ENCODE measurements at places on chromosomes 13 and 19. TPM values are rescaled to one million over a fixed set of nuclear protein-coding genes. Genes with fewer than 3 reads are reported as not detected.

- DNase-seq = no peak
These were observed at the start of gene PNMA8A for GRCh38 chr19:46471116-46471733. Gene PNMA8A (minus strand): TSS chr19:46471563. CDS start chr19:46471035, 528 bp downstream.

GRCh38 chr13:113820813-113821651 lies 42.8 kb downstream of the GAS6 start:
- peak; percentile 70 for DNase-seq

- DNase-seq = no peak
These were observed 1.0 kb downstream of the SCN1B start for GRCh38 chr19:35031072-35031881.

DNA sequence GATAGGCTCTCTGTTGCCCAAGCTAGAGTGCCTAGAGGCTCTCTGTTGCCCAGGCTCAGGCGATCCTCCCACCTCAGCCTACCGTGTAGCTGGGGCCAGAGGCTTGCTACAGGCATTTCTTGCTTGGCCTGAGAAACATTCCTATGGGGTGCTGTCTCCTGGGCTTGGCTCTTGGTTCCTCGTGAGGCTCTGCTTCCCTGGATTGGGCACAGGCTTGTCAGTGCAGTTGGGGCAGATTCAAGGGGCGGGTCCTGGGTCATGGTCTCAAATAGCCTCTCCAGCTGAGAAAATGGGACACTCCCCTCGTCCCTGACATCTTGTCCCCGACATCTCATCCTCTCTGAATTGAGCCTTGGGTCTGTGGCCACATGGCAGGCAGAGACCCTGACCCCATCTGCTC lies 4.9 kb downstream of the TSSK6 start:
- DNase-seq = no peak

DNA sequence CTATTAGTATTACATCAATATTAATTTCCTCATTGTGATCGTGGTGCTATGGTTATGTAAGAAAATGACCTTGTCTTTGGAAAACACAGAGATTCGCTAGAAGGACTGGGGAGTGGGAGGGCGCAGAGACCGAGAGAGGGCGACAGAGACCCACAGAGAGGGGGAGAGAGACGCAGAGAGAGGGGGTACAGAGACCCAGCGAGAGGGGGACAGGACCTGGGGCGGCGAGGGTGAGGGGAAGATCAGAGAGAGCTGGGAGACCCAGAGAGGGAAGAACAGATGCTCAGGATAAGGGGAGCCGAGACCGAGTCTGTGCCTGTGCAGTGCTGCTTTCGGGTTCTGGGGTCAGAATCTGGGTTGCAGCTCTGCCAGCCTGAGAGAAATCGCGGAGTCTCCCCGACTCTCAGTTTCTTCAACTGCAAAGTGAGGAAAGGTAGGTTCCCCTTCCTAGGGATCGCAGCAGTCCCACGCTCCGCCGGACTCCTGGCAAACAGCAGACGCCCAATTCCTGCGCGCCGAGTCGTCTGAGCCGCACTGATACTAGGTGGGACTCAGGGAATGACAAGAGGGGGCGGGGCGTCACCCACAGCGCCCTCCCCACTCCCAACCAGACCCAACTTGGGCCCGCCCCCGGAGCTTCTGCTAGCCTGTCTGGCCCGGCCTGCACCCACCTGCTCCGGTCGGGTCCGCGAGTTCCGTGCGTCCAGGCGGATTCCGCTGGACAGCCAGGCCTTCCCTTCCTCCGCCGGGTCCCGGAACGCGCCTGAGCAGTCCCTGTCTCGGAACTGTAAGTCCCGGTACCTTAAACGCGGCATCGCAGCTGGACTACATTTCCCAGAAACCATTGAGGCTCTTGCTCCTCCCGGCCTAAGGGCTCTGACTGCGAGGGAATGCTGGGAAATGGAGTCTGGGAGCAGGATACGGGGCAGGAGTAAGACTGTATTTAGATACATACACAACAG lies 15.3 kb downstream of the IZUMO2 start:
- DNase-seq = peak; percentile 80

DNA sequence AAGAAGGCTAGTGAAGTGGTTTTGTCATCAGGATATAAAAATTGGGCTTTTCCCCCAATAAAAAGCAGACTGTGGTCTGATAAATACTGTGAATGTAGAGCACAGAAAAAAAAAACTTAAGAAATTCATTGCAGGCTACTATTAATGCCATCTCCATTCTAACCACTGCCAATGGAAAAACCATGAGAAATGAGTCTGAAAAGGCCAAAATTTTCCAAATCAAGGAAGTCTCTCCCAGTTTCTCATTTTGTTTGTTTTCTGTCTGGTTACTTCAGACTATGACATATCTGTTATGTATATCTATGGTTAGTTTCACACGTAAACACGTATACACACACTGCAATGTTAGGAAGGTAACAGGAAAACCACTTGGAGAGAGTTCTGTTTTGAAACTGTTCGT lies 193.6 kb upstream of the TSC22D1 start:
- no peak for DNase-seq

DNA sequence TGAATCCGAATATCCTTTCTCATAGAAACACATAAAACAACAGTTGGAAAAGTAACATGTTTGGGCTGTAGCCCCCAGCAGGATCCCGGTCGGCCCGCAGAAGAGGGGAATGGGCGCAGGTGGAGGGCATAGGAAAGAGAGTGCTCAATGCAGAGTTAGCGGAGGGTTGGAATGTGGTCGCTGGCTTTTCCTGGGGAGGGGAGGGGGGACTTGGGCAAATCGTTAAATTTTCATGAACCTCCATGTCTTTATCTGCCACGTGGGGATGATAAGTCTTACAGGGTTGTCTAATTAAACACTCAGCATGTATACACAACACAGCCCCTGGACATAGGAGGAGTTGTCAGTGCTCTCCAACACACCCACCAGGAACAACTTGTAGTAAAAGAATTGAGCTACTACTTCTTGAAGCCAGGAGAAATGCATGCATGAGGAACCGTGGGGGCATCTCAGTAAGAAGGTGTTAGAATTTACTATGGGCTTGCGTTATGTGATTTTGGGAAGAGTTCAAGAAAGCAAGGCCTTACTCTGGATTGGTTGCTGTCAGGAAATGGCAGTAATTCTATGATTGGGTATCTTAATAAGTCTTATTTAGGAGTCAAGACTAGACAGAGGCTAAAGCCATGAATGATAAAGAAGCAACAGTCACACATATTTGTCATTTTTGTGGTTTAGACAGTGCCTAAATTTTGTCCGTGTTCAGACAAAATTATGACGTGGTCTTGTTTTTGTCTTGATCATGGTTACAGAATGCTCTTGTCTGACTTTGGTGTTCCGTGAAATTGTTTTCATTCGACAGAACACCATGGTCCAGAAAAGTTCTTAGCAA lies 671 bp upstream of the SLC46A3 start:
- no peak for DNase-seq

GRCh38 chr19:12975221-12975741 lies 5.9 kb downstream of the DAND5 start:
- no peak for DNase-seq

- peak; percentile 52 for DNase-seq
These were observed at the start of gene SNAPC2 for GRCh38 chr19:7919610-7920518. Gene SNAPC2 (plus strand): TSS chr19:7920338. CDS start chr19:7920367, 29 bp downstream.

DNA sequence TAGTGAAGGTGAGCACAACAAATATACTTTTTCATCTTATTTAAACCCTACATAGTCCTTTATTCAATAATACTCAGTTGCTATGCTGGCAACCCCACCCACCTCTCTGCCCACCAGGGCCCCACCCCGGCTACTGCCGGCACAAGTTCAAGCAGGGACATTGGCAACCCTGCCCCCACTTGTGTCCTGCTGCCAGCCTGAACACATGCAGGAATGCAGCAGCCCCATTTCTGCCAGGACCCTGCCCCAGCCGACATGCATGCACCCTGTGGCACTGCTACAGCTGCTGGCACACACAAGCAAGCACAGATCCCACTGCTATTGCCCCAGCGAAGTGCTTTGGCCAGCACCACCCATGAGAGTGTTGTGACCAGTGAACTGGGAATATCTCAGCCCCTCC lies 289.8 kb downstream of the COG6 start:
- no peak for DNase-seq

DNA sequence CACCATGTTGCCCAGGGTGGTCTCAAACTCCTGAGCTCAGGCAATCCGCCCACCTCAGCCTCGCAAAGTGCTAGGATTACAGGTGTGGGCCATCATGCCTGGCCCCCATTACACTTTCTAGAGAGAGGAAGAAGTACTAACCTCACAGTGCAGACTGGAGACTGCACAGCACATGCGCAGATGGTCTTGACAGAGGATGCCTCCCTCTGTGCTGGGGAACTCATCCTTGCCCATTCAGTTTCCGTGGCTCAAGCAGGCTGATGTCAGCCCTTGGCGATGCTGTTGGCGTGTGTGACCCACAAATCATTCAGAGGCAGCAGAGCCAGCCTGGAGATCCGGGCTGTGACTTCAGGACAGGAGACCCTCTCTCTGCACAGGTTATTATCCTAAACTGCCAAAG lies 14.6 kb upstream of the FFAR2 start:
- no peak for DNase-seq

Gene RYR1
- total RNA-seq = 5.3 TPM

Gene CBY2
- 0.21 TPM for total RNA-seq

Gene SYCN
- not detected for total RNA-seq

Gene PRTN3
- total RNA-seq = 0.26 TPM

Measured in urinary bladder (tissue), 4 donors.